ENCODE measurements at places on chromosomes 7 and 10. TPM values are rescaled to one million over a fixed set of nuclear protein-coding genes. Genes with fewer than 3 reads are reported as not detected.

The RBP3 gene
- not detected for total RNA-seq

The ADARB2 gene
- total RNA-seq: 2.5 TPM

The WIPF3 gene
- total RNA-seq: not detected

The TMEM229A gene
- total RNA-seq: not detected

The TMEM184A gene
- not detected for total RNA-seq

The NOS3 gene
- total RNA-seq: 30.2 TPM

The CPA5 gene
- not detected for total RNA-seq

The ZCCHC24 gene
- total RNA-seq: 1.5 TPM

The C10orf90 gene
- total RNA-seq: not detected

The UPK3BL2 gene
- 14.0 TPM for total RNA-seq

The GPR158 gene
- total RNA-seq: not detected

The MMD2 gene
- not detected for total RNA-seq

The TUBB8 gene
- not detected for total RNA-seq

The LAMTOR4 gene
- total RNA-seq: 164 TPM

The WEE2 gene
- not detected for total RNA-seq

The TMEM209 gene
- total RNA-seq: 35.5 TPM
